ENCODE measurements at places on chromosomes 16 and 17.

- DNase-seq, result no peak
Observed at GRCh38 chr16:59259074-59259949, 525.2 kb upstream of the GOT2 start.

DNA sequence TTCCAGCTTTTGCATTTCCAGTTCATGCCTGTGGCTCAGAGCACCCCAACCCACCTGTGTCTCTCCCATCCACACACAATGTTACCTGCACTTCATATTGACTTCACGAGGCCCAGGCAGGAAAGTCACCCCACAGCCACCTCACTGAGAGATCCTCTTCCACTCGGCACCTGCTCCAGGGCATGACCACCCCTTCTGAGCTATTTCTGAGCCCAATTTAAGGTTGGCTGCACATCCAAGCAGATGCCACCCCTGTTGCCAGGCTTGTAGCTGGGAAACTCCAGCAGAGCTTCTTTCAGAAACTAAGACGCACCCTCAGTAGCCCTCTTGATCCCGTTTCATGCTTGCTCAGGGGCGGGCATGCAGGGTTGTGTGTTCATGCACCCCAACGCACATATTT, 88.4 kb downstream of the SOCS1 start:
- no peak for DNase-seq

- peak; percentile 38 for DNase-seq
Observed at GRCh38 chr16:54286366-54287130, at the start of gene IRX3. Gene IRX3 (minus strand): TSS chr16:54286787. CDS start chr16:54286050, 737 bp downstream.

DNA sequence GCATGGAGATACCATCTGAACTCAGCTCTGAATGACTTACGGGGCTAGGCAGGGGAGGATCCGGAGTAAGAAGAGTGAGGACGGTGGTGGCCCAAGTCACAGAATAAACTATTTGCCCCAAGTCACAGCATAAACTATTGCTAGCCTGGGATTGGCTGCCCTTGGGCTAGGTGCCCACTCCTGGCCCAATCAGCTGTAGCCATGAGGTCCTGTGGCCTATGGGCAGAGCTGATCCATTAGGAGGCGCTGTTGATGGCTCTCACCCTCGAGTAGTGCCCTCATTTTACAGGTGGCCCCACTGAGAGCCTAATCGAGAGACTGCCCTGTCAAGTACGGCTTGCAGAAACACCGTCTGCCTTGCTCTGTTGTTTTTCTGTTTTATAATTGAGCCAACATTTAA, 62.3 kb upstream of the ZNF423 start:
- DNase-seq, result no peak

GRCh38 chr16:13441675-13442074, 478.3 kb upstream of the ERCC4 start:
- peak; percentile 2 for DNase-seq

- DNase-seq, result no peak
Observed at GRCh38 chr17:58384897-58385296, 32.4 kb downstream of the RNF43 start.

DNA sequence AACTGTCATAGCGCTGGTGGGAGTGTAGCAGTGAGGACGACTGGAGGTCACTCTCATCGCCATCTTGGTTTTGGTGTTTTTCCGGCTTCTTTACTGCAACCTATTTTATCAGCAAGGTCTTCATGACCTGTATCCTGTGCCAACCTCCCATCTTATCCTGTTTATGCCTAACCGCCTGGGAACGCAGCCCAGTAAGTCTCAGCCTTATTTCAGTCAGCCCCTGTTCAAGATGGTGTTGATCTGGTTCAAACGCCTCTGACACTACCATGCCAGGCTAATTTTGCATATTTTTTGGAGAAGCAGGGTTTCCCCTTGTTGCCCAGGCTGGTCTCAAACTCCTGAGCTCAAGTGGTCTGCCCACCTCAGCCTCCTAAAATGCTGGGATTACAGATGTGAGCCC, 179.8 kb upstream of the HSBP1 start:
- DNase-seq, result no peak

DNA sequence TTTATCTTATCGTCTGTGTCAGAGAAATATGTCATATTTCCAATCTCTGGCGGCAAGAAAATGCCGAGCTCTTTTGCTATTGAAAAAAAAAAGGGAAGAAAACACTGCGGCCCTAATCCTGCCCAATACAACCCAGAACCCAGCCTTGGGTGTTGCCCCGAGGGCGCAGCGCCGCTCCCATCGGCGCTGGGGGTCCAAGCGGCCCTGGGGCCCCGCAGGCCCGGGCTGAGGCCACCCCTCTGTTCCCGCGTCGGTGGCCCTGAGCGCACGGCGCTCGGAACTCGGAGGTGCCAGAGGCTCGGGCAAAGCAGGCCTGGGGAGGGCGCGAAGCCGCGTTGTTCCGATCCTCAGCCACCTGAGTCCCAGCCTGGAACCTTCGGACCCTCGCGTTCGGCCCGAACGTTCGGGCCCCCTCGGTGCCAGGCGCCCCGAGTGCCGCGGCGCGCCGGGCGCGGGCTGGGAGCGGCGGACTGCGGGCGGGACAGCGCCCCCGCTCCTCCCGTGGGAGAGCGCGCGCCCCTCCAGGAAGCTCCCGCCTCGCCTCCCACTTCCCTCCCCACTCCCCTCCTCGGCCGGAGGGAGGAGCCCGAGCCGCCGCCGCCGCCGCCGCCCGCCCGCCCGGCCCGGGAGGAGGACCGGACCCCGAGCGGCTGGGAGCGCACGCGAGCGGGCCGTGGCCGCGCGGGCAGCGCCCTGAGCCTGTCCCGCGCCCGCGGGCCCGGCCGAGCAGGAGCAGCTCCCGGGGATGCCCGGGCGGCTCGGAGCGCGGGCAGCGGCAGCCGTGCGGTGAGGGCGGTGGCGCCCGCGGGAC, at the start of gene CPNE2:
TSS of gene CPNE2 (plus strand) at position 609 of the 811 bp plus-strand sequence. CDS start 18,160 bp downstream, outside the sequence.
- peak; percentile 60 for DNase-seq

GRCh38 chr16:70438969-70439862, at the start of gene ST3GAL2:
Gene ST3GAL2 (minus strand): TSS chr16:70439100. CDS start chr16:70398530, 40,570 bp downstream.
- peak; percentile 95 for DNase-seq

GRCh38 chr17:47618410-47618809, 31.3 kb upstream of the KPNB1 start:
- no peak for DNase-seq

DNA sequence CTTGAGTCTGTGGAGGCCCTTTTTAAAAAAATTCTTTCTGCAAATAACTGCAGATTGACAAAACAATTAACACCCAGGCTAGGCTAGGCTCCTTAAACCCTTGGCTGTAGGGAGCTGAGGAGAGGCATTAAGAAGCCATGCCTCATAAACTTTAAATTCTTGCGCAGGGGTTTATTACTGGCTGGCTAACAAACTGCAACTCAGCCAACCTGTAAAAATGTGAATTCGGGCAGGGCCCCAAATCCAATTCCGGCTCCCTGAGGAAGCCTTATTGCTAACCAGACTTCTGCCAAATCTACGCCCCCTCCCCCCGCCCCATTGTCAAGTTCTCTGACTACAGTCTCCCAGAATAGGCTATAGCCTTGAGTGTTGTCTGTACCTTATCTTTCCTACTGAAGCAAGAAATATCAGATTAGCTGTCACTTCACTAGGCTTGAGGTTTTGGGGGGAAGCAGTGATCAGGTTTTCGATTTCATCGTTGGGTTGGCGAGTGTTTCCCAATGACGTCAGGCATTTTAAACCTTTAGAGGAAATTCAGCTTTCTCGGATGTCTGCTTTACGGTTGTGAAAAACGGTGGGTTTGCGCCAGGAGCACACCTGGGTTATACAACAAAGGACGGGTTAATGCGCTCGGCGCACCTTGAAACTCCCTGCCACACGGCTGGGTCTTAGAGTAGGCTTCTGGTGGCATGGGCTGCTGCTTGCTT, 2.0 kb downstream of the CDH3 start:
- DNase-seq, result peak; percentile 29

DNA sequence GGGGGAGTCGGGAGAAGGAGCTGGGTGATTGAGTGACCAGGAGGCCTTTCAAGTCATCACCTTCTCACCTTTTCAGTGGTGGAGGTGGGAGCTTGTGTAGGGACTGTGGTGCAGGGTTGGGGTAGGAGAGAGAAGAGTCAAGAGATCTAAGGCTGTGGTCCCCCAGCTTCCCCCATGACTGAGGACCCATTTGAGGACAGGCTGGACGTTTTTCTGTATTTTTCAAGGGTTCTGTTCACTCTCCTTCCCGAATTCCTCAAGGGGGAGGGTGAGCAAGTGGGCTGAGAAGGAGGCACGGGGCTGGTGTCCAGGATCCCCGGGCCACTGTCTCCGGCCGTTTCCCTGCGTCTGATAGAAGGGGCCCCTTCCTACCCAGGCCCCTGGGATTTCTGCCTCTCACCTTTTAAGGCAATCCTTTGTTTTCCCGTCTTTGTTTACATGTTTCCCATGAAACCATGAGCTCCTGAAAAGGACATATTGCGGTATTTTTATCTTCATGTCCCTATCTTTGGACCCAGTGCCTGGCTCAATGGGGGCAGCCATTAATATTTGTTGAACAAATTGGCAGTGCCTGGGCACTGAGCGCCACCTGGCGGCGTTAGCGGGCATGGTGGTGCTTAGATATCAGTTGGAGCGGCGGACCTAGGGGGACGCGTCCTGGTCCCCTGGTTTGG, 9.2 kb upstream of the CD300A start:
- peak; percentile 81 for DNase-seq

DNA sequence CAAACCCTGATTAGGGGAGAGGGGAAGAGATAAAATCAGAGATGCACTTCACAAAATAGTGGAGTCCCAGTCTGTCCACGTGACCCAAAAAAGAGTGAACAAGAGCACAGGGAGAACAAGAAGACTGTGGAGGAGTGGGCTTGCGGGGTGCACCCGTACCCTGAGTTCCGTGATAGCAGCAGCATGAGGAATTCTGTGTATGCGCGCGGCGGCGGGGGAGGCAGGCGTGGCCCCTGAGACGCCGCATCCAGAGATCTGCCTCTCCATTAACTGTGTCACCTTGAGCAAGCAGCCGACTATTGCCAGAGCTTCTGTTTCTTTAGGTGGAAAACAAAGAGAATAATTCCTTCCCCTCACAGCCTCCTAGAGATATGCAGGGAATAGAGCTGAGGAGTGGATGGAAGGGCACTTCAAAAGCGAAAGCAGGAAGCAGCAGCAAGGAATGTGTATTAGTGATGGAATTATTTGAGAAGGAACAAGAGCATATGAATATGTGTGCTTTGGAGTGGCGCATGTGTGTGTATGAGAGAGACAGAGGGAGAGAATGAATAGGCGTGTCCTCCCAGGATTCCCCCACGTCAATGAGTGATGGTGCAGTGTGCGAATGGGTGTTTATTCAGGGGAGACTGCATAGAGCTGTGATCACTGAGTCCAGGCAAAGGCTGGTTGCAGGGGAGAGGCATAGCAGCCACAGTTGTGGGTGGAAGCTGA, 10.4 kb upstream of the SOX9 start:
- no peak for DNase-seq

GRCh38 chr16:54268340-54268739, 18.2 kb downstream of the IRX3 start:
- no peak for DNase-seq

- DNase-seq, result peak; percentile 75
Observed at GRCh38 chr16:57084257-57084770, 8.1 kb upstream of the CPNE2 start.

- no peak for DNase-seq
Observed at GRCh38 chr16:48462106-48462740, 77.0 kb upstream of the SIAH1 start.

DNA sequence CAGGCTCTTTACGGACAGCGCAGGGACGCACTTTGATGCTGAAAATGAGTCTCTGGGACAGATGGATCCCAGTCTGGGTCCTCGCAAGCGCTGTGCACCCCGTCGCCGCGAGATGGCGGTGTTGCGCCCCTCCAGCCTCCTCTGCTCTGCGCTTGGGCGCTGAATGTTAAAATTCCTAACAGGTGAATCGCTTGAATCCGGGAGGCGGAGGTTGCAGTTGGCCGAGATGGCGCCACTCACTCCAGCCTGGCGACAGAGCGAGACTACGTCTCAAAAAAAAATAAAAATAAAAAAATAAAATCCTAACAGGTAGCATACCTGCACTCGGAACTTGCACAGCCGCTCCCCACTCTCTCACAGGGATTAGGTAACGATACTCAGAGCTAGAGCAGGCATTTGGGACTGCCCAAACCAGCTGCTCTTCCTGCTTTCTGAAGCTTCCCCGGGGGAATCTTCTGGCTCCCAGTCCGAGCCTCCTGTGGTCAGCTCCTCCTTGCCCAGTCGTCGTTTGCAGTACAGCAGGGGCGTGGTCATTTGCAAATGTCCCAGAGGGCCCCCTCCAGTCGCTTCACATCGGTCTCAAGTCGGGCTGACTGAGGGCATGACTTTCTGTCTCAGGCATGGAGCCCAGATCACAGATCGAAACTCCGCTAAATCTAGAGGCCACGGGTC, 26.2 kb upstream of the OSGIN1 start:
- peak; percentile 75 for DNase-seq

DNA sequence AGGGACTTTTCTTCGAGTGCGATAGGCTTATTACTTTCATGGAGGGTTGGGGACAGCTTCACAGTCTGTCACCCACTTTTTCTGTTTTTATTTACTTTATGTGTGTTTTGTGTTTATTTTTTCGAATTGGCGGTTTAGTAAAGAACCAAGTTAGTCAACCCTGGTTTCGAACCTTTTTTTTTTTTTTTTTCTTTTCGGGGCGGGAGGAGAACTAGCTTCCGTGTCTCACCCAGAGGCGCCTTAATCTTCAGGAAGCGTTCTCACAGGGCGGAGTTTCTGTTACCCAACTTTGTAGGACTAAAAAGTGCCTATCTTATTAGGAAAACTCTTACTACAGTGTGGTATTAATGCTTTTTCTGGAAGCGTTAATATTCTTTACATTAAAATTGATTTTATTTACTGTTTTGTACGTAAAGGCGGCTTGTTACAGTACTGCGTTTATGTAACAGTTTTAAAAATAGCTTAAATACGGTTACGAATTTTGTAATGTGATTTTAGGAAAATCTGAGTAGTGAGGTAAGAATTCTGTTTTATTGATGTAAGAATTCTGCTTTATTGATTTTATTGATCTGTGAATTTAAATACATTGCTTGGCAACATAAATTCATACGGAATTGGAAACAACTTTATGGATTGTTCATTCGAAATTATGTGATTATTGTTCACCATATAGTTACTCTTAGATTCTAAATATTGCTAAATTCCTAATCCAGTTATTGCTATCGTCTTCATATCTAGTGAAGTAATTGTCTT, 885 bp downstream of the ZNF207 start:
- DNase-seq, result peak; percentile 45

DNA sequence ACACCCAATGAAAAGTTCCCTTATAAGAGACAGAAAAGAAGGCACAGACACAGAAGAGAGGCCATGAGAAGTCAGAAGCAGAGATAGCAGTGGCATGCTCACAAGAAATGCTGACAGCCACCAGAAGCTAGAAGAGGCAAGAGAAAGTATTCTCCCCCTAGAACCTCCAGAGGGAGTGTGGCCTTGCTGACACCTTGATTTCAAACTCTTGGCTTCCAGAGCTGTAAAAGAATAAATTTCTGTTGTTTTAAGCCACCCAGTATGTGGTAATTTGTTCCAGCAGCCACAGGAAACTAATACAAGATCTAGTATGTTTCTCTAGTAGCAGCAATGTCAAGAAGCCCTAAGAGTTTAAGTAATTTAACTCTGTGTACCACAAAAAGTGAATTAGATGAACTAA, 87.2 kb upstream of the NOG start:
- DNase-seq, result no peak

- peak; percentile 36 for DNase-seq
Observed at GRCh38 chr17:62703261-62703775, 75.8 kb downstream of the MRC2 start.
